ENCODE measurements at places on chromosomes 4 and X.

- no peak for DNase-seq
Measured at GRCh38 chr4:73852771-73853170, 325 bp upstream of the PF4V1 start.

DNA sequence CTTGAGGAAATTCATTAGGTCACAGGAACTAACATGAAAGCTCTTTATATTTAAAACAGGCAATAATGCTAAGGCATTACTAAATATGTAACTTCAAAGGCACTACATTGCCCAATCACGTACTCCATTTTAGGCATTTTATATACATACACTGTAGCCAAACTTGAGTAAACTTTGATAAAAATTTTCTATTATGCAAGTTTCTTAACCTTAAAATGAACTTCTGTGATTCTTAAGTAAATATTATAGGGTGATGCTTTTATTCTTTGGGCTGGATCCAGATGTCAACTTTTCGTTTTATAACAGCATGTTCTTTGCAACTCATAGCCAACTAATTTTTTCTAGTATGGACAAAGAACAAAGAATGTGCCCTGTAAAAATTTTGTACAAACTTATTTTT lies 28.3 kb upstream of the MAP9 start:
- no peak for DNase-seq

DNA sequence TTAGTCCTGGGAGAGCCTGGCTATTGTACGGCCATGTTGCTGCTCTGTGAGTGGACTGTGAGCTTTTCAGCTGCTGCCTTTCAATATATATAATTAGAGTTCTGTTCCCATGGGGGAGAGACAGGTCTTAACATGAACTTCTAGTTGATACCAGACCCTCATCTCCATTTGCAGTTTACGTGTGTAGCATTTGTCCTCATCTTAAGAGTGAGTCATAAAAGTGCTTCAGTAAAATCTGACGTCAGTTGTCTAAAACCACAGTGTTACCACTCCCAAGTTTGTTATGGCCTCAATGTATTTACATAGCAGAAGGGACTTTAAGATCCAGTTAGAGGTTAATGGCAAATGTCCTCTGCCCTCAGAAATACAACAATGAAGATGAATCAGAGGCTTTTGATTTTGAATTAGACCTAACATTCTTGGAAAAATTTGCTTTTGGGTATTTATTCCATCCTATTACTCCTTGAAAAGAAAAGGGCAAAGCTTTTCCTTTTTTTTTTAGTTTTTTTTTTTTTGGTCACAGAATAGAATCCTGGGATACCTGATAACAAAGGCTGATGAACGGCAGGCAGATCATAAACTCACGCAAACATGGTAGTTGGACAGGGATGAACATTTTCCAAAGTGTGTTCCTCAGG lies 38.6 kb downstream of the PHOX2B start:
- no peak for DNase-seq

DNA sequence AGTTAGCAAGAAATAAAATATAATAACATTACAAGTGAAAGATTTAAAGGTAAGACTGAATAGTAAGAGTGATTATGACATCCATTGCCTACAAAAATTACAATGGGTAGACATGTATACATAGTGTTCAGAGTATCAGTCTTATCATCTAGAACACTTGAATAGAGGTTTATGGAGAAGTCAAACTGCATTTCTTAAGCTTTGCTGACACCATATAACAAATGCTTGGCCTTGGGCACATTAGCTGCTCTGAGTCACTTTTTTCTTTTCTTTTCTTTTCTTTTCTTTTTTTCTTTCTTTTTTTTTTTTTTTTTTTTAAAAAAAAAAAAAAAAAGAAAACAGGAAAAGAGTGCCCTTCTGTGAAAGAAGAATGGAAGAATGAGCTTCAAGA lies 220.0 kb downstream of the SPCS3 start:
- no peak for DNase-seq

- no peak for DNase-seq
Measured at GRCh38 chr4:88751258-88752075, 53.8 kb upstream of the NAP1L5 start.
